Activated naive CD4-positive, alpha-beta T cell treated with Interleukin-2 at 50 U/mL for 16 hours (primary cell): ENCODE measurements at places on chromosomes 16 and 17.

GRCh38 chr16:59975953-59976352 is 1241.8 kb upstream of the GOT2 start:
- DNase-seq, result no peak

DNA sequence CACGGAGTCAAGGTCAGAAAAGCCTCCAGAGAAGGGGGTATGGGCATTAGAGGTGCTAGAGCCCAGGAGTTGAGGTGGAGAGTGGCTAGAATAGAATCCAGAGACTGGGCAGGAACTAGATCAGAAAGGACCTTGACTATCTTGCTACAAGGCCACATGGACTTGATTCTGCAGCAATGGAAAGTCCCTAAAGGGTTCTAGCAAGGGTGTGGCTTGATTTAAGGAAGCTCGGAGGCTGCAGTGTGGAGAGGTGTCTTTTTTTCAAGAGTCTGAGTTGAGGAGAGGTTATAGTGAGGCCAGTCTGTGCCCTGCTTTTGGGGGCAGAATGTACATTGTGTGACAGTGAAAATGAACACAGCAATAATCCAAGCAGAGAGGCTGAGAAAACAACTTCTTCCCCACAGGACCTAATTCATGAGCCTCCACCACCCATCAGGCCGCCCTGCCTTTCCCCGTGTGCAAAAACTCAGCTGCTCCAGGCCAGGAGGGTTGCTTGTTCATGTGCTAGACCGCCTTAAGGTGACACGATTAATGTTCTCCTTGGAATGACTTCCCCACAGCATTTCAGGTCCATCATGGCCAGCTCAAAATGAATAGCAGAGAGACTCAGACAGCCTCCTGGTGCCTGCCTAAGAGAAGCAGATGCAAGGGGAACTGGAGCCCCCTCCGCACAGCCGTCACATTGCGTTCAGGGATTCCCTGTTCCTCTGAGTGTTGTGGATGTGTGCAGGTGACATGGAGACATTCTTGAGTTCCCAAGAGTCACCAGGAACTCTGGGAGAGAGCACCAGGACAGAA is 8.7 kb upstream of the BEAN1 start:
- DNase-seq, result no peak

DNA sequence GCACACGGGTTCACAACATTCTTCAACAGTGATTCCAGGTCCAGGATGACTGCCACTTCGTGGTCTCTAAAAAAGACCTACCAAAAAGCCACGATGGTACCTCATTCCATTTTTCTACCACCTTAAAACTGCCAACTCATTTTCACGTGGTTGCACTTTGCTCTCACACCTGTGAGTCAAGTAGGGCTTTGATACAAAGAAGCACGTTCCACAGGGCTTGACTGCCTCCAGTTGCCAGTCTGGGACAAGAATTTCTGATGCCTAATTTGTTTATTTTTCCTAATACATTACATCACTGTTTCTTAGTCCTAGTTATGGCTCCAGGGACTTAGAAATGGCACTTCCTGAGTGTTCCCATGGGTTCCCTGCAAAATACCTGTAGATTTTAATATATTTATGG is 911.6 kb upstream of the EEF2KMT start:
- no peak for DNase-seq

GRCh38 chr17:70687421-70687820 is 518.1 kb downstream of the KCNJ2 start:
- no peak for DNase-seq

GRCh38 chr17:68892658-68893057 is 62.5 kb downstream of the ABCA8 start:
- no peak for DNase-seq

GRCh38 chr16:85436207-85436606 is 176.9 kb upstream of the GSE1 start:
- DNase-seq, result no peak

DNA sequence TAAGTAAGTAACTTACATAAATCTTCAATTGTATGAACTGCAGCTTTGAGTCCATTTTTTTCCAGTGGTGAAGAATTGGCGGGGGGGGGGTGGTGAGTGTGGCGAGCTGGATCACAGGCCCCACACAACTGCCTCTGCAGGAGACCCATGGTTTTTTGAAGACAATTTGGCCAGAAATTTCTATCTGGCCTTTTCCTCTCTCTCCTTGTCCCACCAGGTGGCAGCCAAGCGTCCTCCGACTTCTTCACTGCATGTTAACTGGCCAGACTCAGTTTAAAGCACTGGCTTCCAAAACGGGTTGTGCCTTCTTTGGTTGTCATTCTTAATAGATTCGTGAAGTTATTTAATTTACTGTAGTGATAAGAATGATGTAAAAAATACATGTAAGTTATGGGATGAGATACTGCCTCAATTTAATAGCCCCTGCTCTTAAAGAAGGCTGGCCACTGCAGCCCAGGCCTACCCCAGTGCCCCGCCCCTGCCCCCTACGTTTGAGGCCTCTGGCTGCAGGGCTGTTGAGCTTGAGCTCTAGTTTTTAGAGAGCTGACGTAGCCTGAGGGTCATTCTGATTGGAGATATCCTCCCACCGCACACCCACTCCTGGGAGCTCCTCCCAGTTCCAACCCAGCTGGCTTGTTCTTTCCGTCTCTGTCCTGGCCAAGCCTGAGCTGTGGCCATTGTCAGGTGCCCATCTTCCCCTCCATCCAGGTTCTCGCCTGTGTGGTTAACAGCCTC is 36.4 kb downstream of the AKAP1 start:
- no peak for DNase-seq

GRCh38 chr17:57814421-57814820 is 35.4 kb downstream of the MRPS23 start:
- DNase-seq, result no peak

DNA sequence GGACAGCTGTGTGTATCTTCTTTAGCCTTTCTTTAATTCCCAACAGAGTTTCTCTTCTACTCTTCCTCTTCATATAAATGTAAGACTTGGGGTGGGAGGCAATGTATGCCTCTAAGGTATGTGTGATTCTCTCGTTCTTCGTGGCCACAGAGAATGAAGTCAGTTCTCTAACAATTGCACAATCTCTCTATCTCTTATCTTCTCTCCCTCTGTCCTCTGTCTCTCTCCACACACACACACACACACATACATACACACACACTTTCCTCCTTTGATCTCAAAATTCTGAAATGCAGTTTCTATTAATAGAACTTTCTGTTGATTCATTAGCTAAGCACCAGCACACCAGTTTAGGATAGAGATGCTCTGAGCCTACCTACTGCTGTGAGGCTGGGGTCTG is 615.7 kb upstream of the SALL1 start:
- DNase-seq, result no peak
